ENCODE measurements at places on chromosomes 7 and 10.

DNA sequence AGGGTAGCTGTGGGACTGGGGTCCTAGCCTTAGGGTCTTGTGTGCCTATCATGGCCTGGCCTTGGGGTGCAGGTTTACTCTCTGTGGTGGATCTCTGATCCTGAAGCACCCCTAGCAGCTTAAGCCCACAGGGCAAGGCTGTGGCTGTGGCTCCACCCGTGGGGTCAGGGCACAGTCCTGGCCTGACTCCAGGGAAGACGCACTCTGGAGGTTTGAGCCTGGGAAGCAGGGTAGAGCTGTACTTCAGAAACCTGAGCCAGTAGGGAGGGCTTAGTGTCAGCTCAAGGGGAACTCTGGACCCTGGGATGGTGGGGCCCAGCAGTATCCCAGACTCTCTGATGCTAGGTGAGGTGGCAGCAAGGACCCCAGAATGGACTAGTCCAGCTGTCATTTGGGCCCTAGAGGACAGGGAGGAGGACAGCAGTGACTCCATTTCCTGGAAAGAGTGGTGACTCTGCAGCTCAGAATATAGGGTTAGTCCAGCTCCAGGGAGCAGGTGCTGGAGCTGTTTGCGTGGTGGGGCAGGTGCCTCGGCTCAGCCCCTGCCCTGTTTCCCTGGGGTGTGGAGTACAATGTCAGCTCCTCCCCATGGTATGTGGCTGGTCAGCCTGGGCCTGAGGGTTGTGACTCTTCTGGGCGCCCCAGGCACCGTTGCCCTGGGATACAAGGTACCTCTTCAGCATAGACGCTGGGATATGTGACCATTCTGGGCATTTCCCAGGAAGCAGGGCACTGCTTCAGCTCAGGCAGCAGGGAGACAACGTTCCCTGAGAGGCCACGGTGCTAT, 15.8 kb downstream of the GTPBP4 start:
- DNase-seq, result no peak

GRCh38 chr10:83934641-83935338, 204.5 kb upstream of the GHITM start:
- DNase-seq, result no peak

- DNase-seq, result no peak
Observed at GRCh38 chr7:133039614-133040013, 42.3 kb downstream of the CHCHD3 start.

DNA sequence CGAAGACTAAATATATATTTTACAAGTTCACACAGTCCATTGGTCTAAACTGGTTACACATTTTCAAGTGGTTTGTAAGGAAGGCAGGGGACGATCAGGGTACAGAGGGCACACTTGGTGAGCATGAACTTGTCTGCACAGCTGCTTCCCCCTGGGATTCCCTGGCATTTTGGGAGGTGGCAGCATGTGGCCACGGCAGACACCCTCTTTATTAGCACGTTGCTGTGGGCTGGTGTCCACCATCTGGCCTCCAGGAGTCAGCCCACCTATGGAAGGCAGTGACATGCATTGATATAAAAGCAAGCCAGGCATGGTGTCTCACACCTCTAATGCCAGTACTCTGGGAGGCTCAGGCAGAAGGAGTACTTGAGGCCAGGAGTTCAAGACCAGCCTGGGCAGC, 350.2 kb downstream of the TYW1 start:
- DNase-seq, result no peak

DNA sequence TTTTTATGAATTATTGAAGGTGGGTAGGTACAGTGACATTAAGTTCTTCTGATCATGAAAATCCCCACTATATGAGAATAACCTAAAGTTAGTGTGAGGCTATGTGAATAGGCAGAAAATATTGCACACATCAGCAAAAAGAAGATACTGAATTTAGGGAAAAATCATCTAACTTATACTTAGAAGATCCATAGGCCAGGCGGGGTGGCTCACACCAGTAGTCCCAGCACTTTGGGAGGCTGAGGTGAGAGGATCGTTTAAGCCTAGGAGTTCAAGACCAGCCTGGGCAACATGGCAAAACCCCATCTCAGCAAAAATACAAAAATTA, 49.5 kb upstream of the ARHGAP12 start:
- no peak for DNase-seq

- DNase-seq, result no peak
Observed at GRCh38 chr10:119737823-119738222, 12.0 kb downstream of the INPP5F start.

GRCh38 chr10:5971315-5971832, 6.0 kb downstream of the IL15RA start:
- DNase-seq, result no peak

GRCh38 chr7:76016191-76016947, 22.0 kb upstream of the TMEM120A start:
- no peak for DNase-seq

DNA sequence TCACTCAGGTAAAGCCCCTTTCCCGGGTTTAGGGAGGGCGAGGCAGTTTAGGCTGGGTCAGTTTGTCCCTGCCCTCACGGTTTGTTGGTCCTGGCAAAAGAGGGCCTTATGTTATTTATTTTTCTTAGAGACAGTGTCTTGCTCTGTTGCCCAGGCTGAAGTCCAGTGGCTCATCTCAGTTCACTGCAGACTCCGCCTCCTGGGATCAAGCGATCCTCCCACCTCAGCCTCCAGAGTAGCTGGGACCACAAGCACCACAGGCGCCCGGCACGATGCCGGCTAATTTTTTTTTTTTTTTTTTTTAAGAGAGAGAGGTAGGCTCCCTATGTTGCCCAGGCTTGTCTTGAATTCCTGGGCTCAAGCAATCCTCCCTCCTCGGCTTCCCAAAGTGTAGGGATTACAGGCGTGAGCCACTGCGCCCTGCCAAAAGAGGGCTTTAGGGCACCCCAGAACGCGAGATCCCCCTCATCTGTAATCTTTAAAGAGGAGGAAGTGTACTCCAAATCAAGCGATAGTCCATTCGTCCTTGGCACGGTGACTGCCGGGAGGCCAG, 626 bp upstream of the BMS1 start:
- DNase-seq, result no peak

- peak; percentile 5 for DNase-seq
Observed at GRCh38 chr10:110803830-110804338, 67.8 kb upstream of the PDCD4 start.

GRCh38 chr10:75018686-75019307, 92.7 kb upstream of the SAMD8 start:
- no peak for DNase-seq

DNA sequence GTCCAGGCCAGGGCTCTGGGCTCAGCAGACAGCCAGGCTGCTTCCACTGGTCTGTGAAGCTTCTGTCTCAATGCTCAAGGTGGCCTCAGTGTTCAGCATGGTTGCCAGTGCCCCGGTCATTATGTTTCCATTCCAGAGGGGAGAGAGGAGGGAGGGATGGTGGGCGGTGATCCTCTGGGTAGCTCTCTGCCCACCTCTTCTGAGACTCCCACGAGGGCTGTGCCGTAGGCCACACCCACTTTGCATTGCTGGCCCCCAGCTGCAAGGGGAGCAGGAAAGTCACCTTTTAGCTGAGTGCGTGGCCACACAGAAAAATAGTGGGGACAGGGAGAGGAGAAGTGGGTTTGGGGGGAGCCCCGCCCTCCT, 42.5 kb downstream of the FOXK1 start:
- DNase-seq, result no peak

DNA sequence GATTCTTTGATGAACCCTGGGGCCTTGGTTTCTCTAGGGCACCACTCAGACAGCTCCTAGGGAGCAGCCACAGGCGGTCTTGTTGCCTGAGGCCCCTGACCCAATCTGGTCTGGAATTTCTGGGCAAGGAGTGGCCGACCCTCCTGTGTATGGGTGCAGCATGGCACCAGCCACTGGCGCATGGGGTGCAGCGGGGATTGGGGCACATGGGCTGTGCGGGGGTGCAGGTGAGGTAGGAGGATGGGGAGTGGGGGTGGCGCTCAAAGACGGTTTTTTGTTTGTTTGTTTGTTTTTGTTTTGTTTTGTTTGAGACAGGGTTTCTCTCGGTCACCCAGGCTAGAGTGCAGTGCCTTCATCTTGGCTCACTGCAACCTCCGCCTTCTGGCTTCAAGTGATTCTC, 62.3 kb downstream of the HTR5A start:
- no peak for DNase-seq

- DNase-seq, result no peak
Observed at GRCh38 chr10:1036341-1036791, 10.7 kb upstream of the IDI2 start.

GRCh38 chr7:92916770-92917224, 80.4 kb upstream of the CDK6 start:
- DNase-seq, result no peak

- no peak for DNase-seq
Observed at GRCh38 chr7:54996391-54996790, 22.4 kb upstream of the EGFR start.

DNA sequence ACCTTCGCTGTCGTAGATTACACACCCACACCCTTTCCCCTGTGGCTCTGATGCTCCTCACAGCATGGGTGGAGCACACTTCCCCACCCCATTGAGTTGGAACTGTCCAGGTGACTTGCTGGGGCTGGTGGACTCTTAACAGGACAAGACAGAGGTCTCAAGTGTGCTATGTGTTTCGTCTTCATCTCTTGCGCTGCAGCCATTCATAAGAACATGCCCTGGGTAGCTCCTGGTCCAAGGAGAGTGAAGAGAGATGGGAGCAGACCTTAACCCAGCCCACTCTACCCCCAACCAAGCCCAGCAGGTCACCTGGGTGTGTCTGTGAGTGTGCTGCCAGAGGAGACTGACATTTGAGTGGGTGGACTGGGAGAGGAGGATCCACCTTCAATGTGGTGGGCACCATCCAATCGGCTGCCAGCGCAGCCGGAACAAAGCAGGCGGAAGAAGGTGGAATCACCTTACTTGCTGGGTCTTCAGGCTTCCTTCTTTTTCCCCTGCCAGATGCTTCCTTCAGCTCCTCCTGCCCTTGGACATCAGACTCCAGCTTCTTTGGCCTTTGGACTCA, 112.4 kb downstream of the HTR5A start:
- no peak for DNase-seq

GRCh38 chr7:49530481-49530880, 243.0 kb upstream of the VWC2 start:
- no peak for DNase-seq

GRCh38 chr10:112803961-112804401, 146.1 kb upstream of the TCF7L2 start:
- DNase-seq, result no peak

GRCh38 chr7:148588670-148589131, 1.9 kb upstream of the C7orf33 start:
- no peak for DNase-seq

DNA sequence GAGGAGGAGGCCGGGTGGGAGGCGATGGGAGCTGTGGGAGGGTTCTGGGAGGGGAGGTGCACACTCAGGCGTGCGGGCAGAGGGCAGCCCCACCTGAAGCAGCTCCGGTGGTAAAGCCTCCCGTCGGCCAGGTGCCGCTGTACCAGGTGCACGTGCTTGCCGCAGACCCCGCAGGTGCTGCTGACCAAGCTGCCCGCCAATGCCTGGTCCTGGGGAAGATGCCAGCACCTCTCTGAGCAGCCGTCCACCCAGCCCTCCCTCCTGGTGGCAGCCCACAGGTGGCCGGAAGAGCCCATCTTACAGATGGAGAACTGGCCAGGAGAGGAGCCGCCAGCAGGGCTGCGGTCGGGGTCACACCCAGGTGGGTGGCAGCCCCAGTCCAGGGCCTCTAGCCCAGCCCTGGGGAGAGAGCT, 12.6 kb downstream of the MICALL2 start:
- DNase-seq, result no peak

DNA sequence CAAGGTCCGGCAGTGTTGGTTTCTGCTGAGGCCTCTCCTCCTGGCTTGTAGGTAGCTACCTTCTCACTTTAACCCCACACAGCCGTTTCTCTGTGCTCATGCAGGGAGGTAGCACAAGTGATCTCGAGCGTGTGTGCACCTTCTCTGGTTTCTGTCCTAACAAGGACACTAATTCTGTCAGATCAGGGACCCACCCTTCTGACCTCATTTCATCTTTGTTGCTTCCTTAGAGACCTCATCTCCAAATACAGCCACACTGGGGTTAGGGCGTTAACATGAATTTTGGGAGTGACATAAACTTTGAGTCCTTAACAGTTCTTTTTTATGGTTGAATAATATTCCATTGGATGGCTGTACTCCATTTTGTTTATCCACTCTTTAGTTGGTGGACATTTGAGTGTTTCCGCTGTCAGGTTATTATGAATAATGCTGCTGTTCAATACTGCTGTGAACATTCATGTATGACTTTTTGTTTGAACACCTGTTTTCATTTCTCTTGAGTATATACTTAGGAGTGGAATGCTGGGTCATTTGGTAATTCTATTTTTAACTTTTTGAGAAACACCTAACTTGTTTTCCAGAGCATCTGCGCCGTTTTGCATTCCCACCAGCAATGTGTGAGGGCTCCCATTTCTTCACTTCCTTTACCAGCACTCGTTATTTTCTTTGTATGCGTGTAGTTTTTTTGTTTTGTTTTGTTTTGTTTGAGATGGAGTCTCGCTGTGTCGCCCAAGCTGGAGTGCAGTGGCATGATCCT, 57.5 kb downstream of the LCOR start:
- no peak for DNase-seq

- no peak for DNase-seq
Observed at GRCh38 chr7:98205162-98205845, 5.9 kb upstream of the BHLHA15 start.

GRCh38 chr10:112855134-112855533, 94.9 kb upstream of the TCF7L2 start:
- DNase-seq, result no peak

All from stimulated activated CD8-positive, alpha-beta memory T cell treated with anti-CD3 and anti-CD28 coated beads, Interleukin-2, amount 100 ng/mL, for 1 hour (primary cell).